ENCODE measurements at places on chromosomes 5 and 9.

GRCh38 chr5:140355546-140355945 is 4.4 kb upstream of the SLC4A9 start:
- DNase-seq, result no peak

GRCh38 chr9:130474106-130474505 is 29.3 kb downstream of the ASS1 start:
- DNase-seq, result no peak

GRCh38 chr5:40675396-40676133 is 4.2 kb upstream of the PTGER4 start:
- DNase-seq, result no peak

DNA sequence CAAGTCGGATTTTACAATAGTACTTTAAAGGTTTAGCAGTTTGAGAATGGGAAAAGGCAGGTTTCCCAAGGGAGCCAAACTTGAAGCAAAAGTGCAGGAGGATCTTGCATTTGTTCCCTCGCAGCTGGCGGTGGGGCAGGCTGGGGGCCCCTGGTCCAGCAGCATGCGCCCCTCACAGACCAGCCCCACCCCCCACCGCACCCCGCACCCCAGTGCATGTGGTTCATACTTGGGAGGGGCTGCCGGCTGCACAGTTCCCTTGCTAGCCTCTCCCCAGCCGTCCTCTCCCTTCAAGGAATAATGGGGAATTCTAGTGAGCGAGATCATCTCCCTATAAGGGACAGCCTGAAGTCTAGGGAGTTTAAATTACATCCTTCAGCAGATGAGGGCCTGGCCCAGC is 273.1 kb upstream of the IRX2 start:
- DNase-seq, result no peak

- no peak for DNase-seq
These were observed 25.3 kb upstream of the SLC31A2 start for GRCh38 chr9:113125386-113126035.

DNA sequence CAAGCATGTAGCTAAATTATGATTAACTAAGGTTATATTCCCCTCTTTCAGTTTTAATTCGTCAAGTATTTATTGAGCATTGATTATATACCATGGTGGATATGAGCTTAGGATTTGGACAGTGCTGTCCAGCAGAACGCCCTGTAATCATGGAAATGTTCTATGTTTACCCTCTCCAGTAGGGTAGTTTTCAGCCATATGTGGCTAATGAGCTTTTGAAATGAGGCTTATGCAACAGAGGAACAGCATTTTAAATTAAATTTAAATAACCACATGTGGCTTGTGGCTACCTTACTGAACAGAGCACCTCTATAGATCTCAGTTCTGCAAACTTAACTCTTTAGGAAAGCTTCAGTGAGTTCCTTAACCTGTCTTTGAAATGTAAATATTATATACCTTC is 59.1 kb downstream of the JMY start:
- DNase-seq, result no peak

Measured in stimulated activated CD4-positive, alpha-beta T cell treated with anti-CD3 and anti-CD28 coated beads, Interleukin-1b, Interleukin-23, amount 100 ng/mL, for 1 hour (primary cell).